ENCODE measurements at places on chromosomes 5 and 9.

DNA sequence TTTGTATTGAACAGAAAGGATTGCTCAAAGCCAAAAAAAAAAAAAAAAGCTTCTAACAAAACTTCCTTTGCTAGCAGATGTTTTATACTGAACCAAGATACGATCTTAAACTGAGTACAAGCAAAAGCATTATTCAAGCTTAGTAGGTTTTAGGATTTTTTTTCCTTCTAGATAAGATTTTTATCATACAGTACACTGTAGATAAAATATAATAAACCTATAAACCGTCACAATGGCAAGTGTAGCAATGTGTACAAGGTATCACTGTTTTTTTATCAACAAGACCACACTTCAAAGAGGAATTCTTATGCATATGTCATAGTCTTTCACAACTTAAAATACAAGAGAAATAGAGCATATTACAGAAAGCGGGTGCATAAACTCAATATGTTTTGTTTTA, 56.5 kb upstream of the TRPM3 start:
- no peak for DNase-seq

GRCh38 chr5:1806199-1806598, 5.0 kb downstream of the NDUFS6 start:
- DNase-seq, result no peak

DNA sequence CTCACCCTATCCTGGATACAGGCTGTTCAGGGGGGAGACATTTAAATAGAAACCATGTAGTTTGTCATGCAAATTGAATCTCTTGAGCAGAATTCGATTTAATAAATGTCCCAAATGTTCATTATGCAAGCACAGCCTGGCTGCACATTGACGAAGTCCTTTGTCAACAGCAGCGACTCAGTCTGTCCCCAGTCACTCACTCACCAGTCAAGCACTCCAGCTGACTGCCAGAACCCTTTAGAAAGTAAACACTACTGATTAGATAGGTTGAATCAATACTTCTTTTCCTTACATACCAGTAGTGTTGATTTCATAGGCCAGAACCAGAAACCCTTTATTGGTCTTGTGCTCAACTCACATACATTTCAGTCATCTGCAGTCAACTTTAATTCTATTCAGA, 27.5 kb downstream of the CDH6 start:
- DNase-seq, result no peak

- DNase-seq, result no peak
These were observed 174.3 kb upstream of the PIK3R1 start for GRCh38 chr5:68041293-68041692.

- DNase-seq, result no peak
These were observed 284.7 kb downstream of the NR2F1-AS1 start for GRCh38 chr5:93296338-93296737.

GRCh38 chr9:18463991-18464390, 10.0 kb upstream of the ADAMTSL1 start:
- no peak for DNase-seq

- no peak for DNase-seq
These were observed 253.6 kb downstream of the TRIM32 start for GRCh38 chr9:116940614-116941215.
